ENCODE measurements at places on chromosomes 6 and 20.

DNA sequence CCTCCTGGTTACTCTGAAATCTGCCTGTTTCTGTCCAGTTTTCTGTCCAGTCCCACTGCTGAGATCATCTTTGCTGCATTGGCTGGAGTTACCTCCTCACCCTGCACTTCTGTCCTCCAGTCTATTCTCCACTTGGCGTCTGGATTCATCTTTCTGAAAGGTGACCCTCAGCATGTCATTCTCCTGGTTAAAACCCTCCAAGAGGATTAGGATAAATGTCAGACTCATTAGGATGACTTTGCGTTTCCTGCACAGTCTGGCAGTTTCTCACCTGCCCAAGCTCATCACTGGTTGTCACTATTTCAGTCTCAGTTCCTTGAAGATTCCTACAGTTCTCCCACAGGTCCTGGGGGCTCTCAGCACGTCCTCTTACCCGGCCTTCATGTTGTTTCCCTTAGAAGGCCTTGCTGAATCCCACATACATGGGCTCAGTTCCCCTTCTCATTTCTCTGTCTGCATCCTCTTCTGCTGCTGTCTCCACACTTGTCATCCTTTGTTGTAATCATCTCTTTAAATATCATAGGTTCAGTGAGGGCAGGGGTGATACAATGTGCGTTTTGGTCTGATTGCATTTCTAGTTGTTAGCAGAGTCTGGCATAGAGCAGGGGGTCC is 374.8 kb downstream of the QKI start:
- no peak for DNase-seq

GRCh38 chr20:4910951-4911350 is 90.4 kb downstream of the SLC23A2 start:
- DNase-seq: no peak

GRCh38 chr6:145809785-145810184 is 4.8 kb downstream of the FBXO30 start:
- DNase-seq: no peak

DNA sequence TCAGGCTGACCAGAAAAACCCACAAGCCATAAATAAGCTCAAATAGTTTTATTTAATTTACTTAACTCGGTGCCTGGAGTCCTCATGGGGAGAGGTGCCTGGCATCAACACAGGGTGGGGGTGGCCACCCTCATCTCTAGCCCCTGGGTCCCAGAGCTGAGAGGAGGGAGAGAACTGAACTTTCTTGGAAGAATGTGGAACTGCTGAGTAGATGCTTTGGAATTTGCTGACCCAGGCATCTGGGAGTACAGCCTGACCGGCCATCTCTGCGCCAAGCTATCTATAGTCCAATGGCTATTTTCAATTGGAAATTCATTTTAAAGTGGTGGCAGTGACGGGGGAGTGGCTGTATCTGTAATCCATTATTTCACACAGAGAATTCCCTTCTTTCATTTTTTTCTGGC is 104.8 kb downstream of the CDH26 start:
- DNase-seq: no peak

DNA sequence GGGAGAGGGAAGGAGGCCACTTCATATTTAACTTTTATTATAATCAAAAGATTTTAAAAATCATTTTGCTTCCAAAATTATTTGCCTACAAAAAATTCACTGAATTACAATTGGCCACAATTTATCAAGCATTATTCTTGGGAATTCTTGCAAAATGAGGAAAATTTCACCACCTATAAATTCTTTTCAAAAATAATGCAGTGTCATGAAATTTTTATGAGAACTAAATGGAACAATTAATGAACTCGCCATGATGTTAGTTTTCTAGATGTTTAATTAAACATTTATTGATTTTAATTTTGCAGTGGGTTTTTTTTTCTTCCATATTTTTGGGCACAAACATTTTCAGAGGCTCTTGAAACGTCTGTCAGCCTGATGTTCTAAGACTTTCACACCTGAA is 5.8 kb upstream of the ZBP1 start:
- no peak for DNase-seq

DNA sequence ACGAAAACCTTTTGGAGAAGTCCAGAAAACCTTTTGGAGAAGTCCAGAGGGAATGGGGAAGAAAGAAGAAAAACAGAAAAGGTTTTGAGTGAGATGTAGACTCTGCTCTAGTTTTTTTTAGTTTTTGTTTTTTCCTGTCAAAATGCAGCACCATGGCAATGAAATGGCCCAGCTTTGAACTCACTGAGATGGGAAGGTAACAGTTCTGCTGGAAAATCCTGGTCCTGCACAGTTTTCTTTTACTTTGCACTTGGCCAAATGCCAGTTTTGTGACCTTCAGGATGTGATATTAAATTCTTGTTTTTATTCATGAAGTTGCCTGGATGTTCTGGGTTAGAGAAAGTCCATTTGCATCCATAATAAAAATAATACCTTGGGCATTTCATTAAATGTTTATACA is 145.7 kb downstream of the CFAP61 start:
- DNase-seq: no peak

DNA sequence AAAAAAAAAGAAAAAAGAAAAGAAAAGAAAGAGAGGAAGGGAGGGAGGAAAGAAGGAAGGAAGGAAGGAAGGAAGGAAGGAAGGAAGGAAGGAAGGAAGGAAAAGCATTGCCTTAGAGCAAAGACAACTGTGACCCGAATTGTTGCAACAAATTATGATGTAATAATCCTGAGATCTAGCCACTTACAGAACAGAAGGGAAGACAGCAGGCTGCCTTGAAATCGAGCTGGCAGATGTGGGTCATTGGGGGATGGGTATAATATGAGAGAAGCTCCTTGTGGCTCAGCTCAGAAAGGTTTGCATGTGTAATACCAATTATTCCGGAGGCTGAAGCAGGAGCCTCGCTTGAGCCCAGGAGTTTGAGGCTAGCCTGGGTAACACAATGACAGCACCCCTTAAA is 208.1 kb upstream of the PROKR2 start:
- DNase-seq: no peak

DNA sequence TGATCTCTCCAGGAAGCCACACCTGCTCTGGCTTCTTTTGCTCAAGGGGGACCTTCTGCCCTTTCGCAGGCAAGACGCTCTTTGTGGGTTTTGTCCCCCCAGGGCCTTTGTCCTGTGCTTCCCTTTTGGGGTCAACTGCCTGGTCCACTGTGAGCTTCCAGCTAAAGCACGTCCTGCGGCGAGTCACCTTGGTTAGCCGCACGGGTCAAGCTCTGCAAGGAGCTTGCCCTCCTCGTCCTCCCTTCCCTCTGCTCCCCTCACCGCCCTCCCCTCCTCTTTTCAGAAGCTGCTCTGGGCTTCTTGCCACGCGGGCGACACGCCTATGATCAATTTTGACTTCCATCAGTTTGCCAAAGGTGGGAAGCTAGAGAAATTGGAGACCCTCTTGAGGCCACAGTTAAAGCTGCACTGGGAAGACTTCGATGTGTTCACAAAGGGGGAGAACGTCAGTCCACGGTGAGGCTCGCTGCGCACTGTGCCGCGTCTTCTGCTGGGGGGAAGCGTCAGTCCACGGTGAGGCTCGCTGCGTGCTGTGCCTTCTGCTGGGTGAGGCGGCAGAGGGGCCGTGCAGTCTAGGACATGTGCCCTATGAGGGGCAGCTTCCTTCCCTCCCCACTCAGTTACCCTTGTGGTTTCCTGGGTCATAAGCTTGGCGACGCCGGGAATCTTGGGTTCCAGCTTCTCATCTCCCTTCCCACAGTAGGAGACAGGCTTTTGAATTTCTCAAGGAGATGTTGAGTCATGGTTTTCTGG is 80.2 kb downstream of the SYNJ2 start:
- DNase-seq: no peak

- no peak for DNase-seq
These were observed 54.0 kb upstream of the HMGCLL1 start for GRCh38 chr6:55632953-55633352.
